SHP77 (cell line): ENCODE measurements at places on chromosomes 7 and 10.

- DNase-seq: no peak
These were observed 35.1 kb upstream of the NPVF start for GRCh38 chr7:25263337-25263736.

- peak; percentile 89 for DNase-seq
These were observed 46.2 kb downstream of the FAM53B start for GRCh38 chr10:124697837-124698544.

DNA sequence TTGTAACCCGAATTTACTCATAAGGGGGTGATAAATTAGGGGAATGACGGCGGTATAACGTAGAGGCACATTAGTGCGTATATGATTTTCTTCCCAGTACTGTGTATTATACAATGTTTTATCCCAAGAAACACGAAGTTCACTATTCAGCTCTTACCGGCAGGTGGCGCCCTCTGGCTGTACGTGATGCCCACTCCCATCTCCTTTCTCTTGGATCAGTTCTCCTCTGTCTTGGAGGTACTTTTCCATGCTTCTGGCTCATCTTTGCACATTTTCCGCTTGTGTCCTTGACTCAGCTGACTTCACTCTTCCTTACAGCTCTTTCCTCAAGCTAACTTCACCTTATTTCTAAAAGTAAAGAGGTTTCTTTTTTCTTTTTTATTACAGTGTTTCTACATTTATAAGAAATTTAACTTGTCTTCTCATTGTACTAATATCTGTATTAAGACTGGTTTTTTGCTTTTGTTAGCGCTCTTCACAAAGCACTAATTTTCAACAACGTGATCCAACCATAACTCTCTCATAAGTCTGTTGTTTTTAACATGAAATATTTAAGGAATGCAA, 21.3 kb downstream of the TMEM176B start:
- DNase-seq: peak; percentile 41

DNA sequence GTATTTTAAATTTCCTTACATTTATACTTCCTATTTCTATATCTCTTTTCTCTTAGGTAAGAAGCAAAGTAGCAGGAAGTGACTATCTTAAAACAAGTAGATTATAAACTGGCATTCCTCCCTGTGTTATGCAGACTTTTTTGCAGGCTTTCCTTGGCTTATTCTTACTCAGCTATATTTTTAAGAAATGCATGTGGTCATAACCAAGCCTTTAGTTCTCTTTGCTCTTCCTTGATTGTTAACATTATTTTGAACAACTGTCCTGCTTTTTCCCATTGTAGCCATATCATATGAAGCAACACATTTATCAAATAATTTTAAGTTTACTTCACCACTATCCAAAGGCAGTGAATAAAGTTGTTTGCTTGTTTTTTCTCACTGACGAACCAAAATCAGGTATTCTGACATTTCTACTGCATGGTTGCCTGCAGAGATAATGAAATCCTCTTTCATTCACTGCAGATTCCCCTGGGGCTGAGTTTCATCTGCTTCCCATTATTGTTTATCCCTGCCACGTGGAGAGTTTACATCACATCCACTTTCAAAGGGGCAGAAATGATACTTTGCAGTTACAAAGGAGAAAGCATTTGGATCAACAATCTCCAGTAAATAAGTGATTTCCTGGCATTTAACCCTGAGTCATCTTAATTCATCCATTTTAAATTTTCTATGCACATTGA, 389.9 kb upstream of the SEMA3C start:
- DNase-seq: no peak

DNA sequence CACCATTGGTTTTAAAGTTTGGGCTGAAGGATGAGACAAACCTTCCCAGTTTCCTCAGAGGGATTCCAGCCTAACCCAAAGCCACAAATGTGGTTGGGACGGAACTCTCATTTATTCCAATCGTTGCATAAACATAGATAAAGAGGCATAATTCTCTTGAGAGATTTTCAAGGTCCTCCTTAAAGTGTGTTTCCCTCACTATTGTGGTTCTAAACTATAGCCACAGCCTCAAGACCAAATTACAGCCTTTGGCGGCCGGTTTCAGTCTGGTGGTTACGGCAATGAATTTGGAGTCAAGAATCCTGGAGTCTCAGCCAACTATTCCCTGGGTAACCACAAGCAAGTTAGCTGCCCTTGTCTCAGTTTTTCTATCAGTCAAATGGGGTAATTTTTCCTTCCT, 42.6 kb downstream of the SEM1 start:
- DNase-seq: no peak

DNA sequence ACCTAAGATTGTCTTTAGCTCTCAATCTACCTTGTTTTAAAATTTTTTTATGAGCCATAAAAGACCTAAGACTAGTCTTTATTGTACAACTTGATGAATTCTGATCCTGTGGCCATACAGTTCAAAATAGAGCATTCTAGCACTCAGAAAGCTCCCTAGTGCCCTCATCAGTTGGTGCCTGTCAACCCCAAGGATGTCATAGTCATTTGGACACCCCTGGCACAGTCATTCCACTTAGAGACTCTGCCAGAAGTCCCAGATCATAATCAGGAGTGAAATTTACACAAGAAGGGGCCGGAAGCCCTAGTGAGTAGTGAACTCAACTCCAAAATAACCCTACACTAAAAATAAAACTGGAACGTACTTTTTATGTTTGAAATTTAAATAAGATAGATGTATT, 80.0 kb upstream of the INSIG1 start:
- DNase-seq: no peak

- peak; percentile 30 for DNase-seq
These were observed 1.7 kb upstream of the FUOM start for GRCh38 chr10:133359554-133359971.

GRCh38 chr10:62853710-62854109, 37.5 kb upstream of the EGR2 start:
- no peak for DNase-seq

DNA sequence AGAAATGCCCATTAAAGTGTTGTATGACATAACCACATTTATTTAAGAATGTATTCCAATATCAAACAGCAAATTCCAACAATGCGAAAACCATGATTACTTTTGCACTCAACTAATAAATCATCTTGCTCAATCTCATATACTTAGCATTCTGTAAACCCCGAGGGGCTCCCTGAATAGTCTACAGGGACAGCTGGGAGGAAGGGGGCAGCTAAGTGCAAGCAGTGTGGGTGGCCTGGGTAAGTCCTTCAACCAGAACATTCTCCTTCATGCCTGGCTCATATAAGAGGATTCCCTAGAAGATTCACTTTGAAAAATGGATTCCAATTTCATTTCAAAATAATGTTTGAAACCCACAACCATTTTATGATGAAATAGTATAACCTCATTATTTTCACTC, 355.5 kb downstream of the CDC14C start:
- DNase-seq: no peak

GRCh38 chr10:27893358-27893954, 105.4 kb downstream of the ODAD2 start:
- no peak for DNase-seq

DNA sequence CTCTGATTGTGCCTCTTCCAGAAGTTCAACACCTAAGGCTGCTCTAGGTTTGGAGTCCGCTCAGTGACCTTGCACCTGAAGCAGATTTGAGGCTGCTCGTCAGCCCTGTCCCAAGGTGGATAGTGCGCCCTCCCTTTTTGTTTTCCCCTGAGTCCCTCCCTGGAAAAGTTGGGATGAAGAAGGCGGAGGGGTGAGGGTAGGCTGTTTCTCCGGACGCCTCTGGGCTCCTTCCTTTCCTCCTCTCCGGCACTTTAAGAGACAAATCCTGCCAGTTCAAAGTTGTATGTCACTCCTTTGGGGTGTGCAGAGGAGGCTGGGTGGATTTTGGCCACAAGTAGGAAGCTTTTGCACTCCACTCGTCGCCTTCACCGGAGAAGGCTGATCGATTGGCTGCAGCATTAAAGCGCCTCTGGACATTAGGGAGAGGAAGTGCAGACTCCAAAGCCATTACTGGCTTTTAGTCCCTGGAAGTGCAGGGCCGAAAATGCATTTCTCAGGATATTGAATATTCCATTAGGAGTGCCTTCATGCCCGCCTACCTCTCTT, 81.9 kb upstream of the PRKG1 start:
- DNase-seq: no peak

GRCh38 chr7:67598469-67598868, 601.8 kb downstream of the TYW1 start:
- no peak for DNase-seq

GRCh38 chr7:50662996-50663395, 97.8 kb upstream of the DDC start:
- no peak for DNase-seq

DNA sequence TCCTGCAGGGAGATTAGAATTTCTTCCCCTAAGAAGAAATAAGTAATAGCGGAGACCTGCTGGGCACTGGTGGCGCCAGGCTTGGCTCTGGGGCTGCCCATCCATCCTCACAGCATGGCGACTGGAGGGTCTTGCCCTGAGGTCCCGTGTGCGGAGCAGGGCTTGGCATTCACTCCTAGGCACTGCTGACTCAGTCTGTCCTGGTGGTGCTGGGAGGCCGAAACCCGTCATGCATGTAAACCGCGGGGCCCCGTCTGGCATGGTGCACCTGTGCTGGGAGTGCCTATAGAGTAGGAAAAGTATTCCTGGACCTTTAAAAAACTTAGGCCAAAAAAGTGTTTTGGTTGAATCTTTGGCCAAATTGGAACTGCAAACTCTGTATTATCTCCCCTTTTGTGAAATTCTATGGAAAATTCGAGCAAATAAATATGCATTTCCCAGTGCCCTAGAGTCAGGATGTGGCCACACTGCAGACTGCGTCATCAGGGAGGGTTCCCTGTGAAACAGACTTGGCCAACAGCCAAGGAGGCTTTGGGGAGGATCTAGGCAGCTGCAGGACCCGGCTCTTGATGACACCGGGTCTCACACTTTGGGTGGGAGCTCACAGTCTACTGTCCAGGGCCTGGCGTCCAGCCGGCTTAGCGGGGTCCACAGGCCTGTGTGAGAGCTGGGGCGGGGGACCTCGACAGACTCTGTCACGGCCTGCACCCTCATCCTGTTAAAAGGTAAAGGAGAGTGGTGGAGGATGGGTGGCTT, 122.3 kb downstream of the VIPR2 start:
- peak; percentile 65 for DNase-seq

- no peak for DNase-seq
These were observed 80.6 kb downstream of the PTPRZ1 start for GRCh38 chr7:121953601-121954000.

GRCh38 chr7:26583094-26583648, 281.2 kb downstream of the SKAP2 start:
- peak; percentile 98 for DNase-seq

DNA sequence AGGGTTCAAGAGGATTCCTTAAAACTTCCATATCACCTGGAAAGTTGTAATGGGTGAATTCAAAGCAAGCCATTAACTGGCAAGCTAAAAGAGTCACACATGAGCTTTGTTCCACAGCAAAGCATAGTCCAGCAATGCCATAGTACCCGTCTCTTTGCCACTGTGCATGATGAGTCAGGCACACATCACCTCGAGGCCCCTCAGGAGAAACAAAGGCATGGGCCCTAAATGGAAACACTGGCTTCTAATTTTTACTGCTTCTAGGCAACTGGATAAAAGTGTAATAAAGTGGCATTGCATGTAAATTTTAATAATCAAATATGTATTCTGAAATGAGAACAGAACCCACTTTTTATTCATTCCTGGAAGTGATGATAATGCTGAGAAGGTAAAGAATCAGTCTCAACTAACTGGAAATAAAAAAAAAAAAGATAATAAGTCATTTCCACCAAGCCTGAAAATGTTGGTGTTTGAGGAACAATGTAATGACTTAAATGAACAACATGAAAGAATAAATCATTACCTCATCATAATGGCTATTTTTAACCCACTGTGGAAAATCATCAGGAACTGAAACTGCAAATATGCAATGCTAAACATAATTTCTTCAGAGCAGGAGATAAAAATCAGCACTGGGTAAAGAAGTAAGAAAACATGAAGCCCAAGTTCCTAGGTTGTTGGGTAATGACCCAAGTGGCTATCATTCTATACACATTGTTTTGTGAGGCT, 104.9 kb downstream of the CDK6 start:
- no peak for DNase-seq

- no peak for DNase-seq
These were observed 11.7 kb upstream of the ARPC1B start for GRCh38 chr7:99362801-99363200.

- DNase-seq: no peak
These were observed at the start of gene KCNMA1 for GRCh38 chr10:77637532-77638320. Gene KCNMA1, minus strand, starts transcription at chr10:77637808.

- peak; percentile 86 for DNase-seq
These were observed 13.4 kb downstream of the NIPSNAP2 start for GRCh38 chr7:55977831-55978230.

DNA sequence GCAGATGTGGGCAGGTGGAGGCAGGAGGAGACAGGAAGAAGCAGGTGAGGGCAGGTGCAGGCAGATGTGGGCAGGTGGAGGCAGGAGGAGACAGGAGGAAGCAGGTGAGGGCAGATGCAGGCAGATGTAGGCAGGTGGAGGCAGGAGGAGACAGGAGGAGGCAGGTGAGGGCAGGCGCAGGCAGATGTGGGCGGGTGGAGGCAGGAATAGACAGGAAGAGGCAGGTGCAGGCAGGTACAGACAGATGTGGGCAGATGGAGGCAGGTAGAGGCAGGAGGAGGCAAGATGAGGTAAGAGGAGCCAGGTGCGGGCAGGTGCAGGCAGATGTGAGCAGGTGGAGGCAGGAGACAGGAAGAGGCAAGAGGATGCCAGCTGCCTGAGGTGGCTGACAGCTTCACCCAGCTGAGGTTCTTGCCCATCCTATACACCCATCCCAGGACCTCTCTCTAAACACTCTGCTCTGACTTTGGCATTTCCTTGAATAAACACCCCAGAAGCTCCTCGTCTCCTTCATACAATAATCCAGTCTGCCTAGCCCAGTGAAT, 33.0 kb downstream of the PTPRE start:
- DNase-seq: no peak

DNA sequence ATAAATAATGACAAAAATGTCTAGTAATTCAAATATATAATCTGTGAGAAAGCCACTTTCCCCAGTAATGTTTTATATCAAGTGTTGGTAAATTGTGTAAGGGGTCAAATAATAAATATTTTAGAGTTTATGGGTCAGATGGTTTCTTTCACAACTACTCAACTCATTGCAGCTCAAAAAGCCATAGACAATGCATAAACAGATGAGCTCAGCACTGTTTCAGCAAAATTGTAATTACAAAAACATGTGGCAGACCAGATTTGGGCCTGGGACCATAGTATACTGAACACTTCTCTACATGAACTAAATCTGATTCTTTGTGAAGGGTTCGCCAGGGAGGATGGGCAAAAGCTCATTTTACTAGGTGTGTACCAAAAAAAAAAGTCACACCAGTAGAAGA, 460.8 kb downstream of the NRG3 start:
- DNase-seq: no peak
